Activated CD8-positive, alpha-beta T cell treated with anti-CD3 and anti-CD28 coated beads, Interleukin-2, amount 10 ng/mL, durations not matched to agents 7 days and 5 days (primary cell): ENCODE measurements at places on chromosomes 6 and 20. TPM values are rescaled to one million over a fixed set of nuclear protein-coding genes. Genes with fewer than 3 reads are reported as not detected.

The EYA4 gene
- total RNA-seq, result not detected

DNA sequence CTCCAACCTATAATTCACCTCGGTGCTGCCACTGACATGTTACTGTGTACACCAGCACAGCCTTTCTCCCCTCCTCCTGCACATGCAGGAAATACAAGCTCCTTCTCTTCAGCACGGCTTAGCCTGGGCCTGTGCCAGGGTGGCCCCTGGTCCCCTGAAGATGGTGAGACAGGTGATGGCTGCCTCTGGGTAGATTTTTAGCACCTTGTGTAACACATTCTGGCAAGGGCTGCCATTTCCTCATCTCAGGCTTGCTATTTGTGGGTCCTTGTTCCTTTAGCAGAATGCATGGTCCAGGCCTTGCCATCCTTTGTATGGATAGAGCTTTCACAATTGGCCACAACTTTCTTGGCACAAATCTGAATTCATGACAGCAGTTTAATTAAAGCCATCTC is 151.3 kb downstream of the CDC5L start:
- no peak overlapping the region for H3K27ac ChIP-seq
- no peaks in the 10 kb centered on the region for H3K4me1 ChIP-seq
- H3K36me3 ChIP-seq, result no peaks in the 10 kb centered on the region
- H3K27me3 ChIP-seq, result peaks cover 8% of the 10 kb centered on the region
- DNase-seq, result no peak

- DNase-seq, result no peak
- H3K4me3 ChIP-seq, result no peak overlapping the region
- H3K36me3 ChIP-seq, result no peaks in the 10 kb centered on the region
- no peak overlapping the region for H3K27ac ChIP-seq
- H3K27me3 ChIP-seq, result peaks cover 19% of the 10 kb centered on the region
Observed at GRCh38 chr6:47672816-47673215, 25.6 kb upstream of the ADGRF4 start.

The RANBP9 gene
- total RNA-seq, result 53.4 TPM

The TBP gene
- 21.5 TPM for total RNA-seq

DNA sequence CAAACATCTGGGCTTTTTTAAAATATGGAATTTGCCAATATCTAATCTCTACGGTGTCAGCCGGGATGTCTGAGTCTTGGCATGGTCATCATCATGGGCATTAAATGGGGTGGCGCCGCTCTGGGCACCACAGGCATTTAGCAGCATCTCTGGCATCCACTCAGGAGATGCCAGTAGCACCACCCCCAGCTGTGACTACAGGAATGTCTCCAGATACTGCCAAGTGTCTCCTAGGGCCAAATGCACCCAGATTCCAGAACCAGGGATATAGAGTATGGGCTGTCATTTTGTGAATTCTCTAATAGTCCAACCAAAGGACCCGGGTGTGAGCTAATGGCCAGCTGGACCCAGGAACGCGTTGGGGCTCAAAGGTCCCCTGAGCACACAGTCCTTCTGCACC is 361.0 kb downstream of the TAF4 start:
- H3K36me3 ChIP-seq, result no peaks in the 10 kb centered on the region
- H3K27ac ChIP-seq, result no peak overlapping the region
- no peaks in the 10 kb centered on the region for H3K4me1 ChIP-seq

DNA sequence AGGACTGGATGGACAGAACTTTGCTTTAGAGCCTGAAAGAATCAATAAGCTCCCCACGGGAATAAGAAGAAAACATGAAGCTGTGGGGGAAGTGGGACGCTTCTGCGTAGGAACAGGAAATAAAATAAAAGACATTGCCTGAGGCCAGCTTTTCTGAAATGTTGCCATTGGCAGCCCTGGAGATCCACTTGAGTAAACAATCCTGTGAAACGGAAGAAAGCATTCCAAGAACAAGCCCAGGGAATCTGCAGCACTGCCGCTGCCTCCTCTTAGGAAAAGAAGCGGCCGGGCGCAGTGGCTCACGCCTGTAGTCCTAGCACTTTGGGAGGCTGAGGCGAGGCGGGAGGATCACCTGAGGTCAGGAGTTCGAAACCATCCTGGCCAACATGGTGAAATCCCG is 182.3 kb upstream of the RALGAPA2 start:
- no peak for DNase-seq
- no peaks in the 10 kb centered on the region for H3K4me1 ChIP-seq
- no peak overlapping the region for H3K4me3 ChIP-seq
- no peak overlapping the region for H3K27ac ChIP-seq

The CSNK2B gene
- total RNA-seq, result 250 TPM

The SRSF3 gene
- 482 TPM for total RNA-seq
